ENCODE measurements at places on chromosomes 1 and 21.

GRCh38 chr21:33829844-33830243 is 85.8 kb downstream of the ATP5PO start:
- no peak for DNase-seq

- DNase-seq, result no peak
These were observed 86.8 kb downstream of the SMYD3 start for GRCh38 chr1:246420300-246420699.

DNA sequence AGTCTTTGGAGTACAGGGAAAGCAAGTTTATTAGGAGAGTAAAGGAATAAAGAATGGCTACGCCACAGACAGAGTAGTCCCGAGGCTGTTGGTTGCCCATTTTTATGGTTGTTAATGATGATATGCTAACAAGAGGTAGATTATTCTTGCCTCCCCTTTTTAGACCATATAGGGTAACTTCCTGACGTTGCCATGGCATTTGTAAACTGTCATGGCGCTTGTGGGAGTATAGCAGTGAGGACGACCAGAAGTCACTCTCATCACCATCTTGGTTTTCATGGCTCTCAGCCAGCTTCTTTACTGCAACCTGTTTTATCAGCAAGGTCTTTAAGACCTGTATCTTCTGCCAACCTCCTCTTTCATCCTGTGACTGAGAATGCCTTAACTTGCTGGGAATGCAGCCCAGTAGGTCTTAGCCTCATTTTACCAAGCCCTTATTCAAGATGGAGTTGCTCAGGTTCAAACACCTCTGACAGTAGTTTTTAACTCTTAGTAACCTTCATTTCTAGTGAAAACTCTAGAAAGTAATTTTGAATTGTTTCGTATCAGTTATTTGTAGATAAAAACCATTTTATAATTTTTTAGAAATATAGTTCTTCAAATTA is 26.2 kb downstream of the TCP10L start:
- no peak for DNase-seq

- DNase-seq, result no peak
These were observed 748 bp upstream of the FAM78B start for GRCh38 chr1:166167572-166167925.

DNA sequence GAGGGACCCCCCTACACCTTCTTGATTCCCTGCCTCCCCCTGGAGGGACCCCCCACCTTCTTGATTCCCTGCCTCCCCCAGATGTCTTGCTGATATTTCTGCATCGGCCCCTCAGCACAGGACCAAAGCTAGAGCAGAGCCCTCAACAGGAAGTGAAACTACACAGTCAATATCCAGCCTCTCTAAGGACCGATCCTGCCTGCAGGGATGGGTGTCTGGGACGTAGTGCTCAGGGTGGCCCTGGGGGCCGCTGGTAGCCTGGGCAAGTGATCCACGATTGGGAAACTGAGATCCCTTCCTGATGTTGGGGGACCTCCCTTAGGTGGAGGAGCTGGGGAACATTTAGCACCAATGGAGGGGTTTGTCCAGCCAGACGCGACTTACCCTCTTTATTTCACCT is 3.9 kb upstream of the LEFTY2 start:
- peak; percentile 7 for DNase-seq

All from CD4-positive, alpha-beta T cell treated with Interleukin-4 for 1 hour (primary cell).